ENCODE measurements at places on chromosomes 2 and 18.
A peak's percentile ranks its signal among the peaks of the same experiment; 100 is the strongest.

- DNase-seq, result no peak
Measured at GRCh38 chr2:186716899-186717298, 23.0 kb downstream of the FAM171B start.

GRCh38 chr18:41644466-41644865, 310.6 kb upstream of the PIK3C3 start:
- DNase-seq, result no peak

DNA sequence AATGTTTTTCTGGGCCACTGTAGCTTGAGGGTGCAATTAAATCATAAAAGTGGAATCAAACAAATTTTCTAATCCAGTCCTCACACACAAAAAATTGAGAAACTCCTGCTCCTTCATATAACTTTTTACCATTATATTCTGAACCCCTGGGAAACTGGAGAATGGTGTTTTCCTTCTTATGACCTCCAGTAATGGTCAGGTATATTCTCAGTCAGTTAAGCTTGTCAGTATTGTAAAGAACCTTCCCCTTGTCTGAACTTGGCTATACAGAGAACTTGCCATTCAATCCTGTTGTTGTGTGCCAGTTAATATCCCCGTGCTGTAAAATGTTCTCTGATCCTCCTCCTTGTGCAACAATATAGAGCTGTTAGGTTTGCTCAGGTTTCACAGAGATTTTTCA, 39.5 kb downstream of the ZNF804A start:
- no peak for DNase-seq

- no peak for DNase-seq
Measured at GRCh38 chr2:37396890-37397565, 52.6 kb downstream of the QPCT start.

- DNase-seq, result no peak
Measured at GRCh38 chr18:6623278-6623677, 106.2 kb upstream of the ARHGAP28 start.

GRCh38 chr18:24695168-24695567, 234.7 kb downstream of the HRH4 start:
- peak; percentile 46 for DNase-seq

DNA sequence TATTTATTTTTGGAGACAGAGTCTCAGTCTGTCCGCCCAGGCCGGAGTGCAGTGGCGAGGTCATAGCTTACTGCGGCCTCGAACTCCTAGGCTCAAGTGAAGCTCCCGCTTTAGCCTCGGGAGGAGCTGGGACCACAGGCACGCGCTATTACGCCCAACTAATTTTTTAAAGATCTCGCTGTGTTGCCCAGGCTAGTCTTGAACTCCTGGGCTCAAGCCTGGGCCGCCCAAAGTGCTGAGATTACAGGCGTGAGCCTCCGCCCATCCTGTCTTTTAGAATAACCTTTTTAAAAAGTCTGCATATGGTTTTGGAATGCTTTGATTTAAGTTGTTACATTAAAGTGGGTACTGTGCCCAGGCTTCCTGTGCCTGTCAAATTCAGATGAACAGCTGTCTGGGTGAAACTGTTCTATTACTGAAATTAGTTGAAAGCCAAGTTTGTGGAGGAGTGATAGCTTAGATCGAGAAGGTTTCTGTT, 944 bp downstream of the RAB3GAP1 start:
- no peak for DNase-seq

GRCh38 chr2:124804014-124804940, 779.2 kb downstream of the CNTNAP5 start:
- no peak for DNase-seq

- DNase-seq, result no peak
Measured at GRCh38 chr2:216344206-216344949, 27.9 kb downstream of the MARCHF4 start.

DNA sequence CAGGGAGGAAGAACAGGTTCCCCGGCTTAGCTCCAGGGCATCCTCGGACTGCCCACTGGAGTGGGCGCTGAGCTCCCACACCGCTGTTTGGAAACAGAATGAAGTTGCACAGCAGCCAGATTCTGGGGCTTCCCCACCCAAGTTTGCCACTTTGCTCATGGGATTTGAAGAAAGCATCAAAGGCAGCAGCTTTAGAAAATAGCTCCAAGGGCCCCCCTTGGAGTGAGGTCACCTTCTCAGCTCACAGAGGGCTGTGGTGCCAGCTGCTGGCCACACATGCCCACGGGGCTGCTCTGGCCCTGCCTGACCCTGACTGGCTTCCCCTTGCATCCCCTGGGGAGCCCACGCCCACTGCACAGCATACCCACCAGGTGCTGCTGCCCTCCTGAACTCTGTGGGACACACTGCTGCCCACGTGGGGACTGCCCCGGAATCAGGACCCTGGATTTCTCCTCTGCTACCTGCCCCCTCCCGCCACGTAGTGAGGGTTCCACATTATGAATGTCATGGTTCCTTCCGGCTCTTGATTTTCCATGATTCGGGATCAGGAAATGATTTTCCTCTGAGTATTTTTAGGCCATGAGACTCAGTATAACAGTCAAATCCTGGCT, 70.3 kb downstream of the TGOLN2 start:
- no peak for DNase-seq

- DNase-seq, result no peak
Measured at GRCh38 chr2:181371195-181371594, 86.0 kb upstream of the ITGA4 start.

DNA sequence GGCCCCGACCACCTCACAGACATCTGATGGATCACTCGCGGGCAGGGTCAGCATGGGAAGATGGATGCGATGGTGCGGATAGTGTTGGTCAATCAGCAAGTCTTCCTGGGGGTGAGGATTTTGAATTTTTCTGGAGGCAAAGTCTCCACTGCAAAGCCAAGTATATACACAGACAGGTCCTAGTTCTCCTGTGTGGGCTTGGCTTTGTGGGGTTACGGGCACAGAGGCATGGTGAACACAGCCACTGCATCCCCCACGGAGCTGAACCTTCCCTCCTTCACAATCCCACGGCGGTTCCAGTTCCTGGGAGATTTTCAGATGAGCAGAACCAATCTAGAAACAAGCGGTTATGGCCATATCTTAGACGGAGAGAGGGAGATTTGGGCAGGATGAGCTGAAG, 35.8 kb downstream of the CNGA3 start:
- DNase-seq, result no peak

GRCh38 chr2:205169464-205169863, 512.8 kb upstream of the NRP2 start:
- DNase-seq, result no peak

DNA sequence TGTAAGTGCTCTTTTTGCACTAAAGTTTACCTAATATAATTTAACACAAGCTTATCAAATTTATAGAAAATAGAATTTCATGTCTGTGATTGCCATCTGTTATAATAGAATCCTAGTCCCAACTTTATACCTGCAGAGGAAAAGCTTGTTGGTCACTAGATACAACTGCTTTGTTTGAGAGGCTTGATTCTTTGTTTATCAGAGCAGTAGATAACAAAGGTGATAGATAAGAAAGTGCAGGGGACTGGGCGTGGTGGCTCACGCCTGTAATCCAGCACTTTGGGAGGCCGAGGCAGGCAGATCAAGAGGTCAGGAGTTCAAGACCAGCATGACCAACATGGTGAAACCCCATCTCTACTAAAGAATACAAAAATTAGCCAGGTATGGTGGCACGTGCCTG, 528.0 kb downstream of the STK39 start:
- no peak for DNase-seq

GRCh38 chr2:145685383-145686050, 1165.6 kb upstream of the ZEB2 start:
- no peak for DNase-seq

Measured in right renal cortex interstitium (tissue), 3 donors.